ENCODE measurements at places on chromosomes 4 and X.
A peak's percentile ranks its signal among the peaks of the same experiment; 100 is the strongest.

- DNase-seq, result no peak
These were observed 8.1 kb downstream of the WDFY3 start for GRCh38 chr4:84958434-84958833.

DNA sequence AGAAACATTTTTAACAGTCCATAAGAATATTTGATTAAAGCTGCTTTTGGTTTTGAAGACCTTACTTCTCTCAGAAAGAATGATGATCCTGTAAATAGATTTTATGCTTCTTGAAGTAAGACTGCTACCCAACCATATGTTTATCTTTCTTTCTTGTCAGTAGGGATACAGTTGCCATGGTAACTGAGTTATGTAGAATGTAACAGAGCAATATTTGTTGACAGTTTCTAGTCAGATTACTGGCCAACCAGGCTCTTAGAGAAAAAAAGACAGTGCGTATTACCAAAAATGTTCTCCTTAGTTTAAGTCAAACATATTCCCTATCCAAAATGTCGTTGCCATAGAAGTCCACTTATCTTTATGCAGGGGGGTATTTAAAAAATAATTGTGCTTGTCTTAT, 456.8 kb downstream of the PRR32 start:
- DNase-seq, result no peak

DNA sequence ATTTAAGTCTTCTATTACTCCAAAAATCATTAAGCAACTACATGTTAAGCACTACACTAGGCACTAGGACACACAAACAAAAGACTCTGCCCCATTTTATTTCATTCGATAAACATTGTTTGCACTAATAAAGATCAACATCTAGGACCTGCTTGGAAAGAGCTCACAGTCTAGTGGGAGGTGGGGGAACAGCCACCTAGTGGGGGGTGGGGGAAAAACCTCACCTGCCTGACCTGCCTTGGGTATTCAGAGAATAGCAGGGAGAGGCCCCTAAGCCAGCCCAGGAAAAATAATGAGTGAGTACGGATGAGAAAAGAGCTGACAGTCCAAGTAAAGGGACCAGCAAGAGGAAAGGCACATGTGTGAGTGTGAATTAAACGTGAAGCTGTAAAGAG, 52.2 kb downstream of the PRDM5 start:
- no peak for DNase-seq

- DNase-seq, result no peak
These were observed 22.6 kb downstream of the LAMP2 start for GRCh38 chrX:120446498-120446897.

- DNase-seq, result no peak
These were observed 895 bp downstream of the SMIM14 start for GRCh38 chr4:39637586-39638353.

DNA sequence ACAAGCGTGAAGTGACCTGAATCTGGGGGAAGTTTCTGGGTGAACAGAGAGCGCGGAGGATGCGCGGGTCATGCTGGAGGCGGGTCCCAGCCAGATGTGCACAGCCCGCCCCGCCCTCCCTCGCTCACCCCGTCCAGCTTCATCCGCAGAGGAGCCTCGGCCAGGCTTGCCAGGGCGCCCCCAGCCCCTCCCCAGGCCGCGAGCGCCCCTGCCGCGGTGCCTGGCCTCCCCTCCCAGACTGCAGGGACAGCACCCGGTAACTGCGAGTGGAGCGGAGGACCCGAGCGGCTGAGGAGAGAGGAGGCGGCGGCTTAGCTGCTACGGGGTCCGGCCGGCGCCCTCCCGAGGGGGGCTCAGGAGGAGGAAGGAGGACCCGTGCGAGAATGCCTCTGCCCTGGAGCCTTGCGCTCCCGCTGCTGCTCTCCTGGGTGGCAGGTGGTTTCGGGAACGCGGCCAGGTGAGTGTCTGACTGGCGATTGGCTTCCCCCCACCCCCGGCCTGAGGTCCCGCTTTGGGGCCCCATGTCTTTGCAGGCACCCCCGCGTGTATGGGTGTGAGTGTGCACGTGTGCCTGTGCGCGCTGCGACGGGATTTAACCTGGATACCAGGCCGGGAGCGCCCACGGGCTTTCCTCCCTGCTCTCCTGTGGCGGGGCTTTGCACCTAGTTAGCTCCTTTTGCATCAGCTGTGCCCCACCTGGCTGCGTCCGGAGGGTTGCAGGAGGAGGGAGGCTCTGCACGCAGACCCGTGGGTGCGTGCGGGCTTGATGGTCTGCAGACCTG, at the start of gene EGFL6:
Gene EGFL6 (plus strand): TSS at position 123 of the 782 bp plus-strand sequence. CDS start 261 bp downstream, at position 384.
- DNase-seq, result peak; percentile 0

- no peak for DNase-seq
These were observed 119.4 kb downstream of the LUZP4 start for GRCh38 chrX:115408771-115409400.

GRCh38 chr4:102392033-102392744, 46.9 kb upstream of the SLC39A8 start:
- no peak for DNase-seq

DNA sequence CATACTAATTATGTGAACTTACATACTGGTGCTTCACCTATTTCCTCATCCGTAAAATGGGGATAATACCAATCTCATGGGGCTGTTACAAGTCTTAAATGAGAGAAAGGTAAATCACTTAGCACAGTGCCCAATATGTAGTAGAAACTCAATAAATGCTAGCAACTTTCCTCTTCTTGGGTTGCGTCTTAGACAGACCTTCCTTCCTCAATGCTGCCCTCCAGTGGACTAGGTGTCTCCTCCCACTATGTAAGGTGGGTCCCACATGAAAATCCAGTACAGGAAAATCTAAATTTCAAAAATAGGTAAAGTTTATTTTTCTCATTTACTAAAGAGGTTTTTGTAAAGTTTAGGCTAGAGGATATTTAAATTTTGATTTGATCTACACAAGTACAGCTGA, 20.6 kb downstream of the ZDHHC9 start:
- no peak for DNase-seq
